Placental pericyte (primary cell): ENCODE measurements at places on chromosomes 11 and 22. TPM values are rescaled to one million over a fixed set of nuclear protein-coding genes. Genes with fewer than 3 reads are reported as not detected.

CLMP gene
- 267 and 619 TPM in 2 replicates for total RNA-seq

TPBGL gene
- 0.14 TPM in 1 of 2 replicates, not detected in the other for total RNA-seq

NXPE4 gene
- total RNA-seq = not detected in 2 replicates

C22orf42 gene
- total RNA-seq = not detected in 2 replicates

OR4C5 gene
- total RNA-seq = not detected in 2 replicates

PATE4 gene
- not detected in 2 replicates for total RNA-seq

POLD4 gene
- 73.3 and 120 TPM in 2 replicates for total RNA-seq

UBQLN3 gene
- under 0.01 TPM in 1 of 2 replicates, not detected in the other for total RNA-seq

BCO2 gene
- total RNA-seq = 1.0 and 34.1 TPM in 2 replicates

LIMK2 gene
- 36.2 and 37.0 TPM in 2 replicates for total RNA-seq

STX5 gene
- total RNA-seq = 48.7 and 70.2 TPM in 2 replicates

KCTD14 gene
- total RNA-seq = 0.44 and 1.7 TPM in 2 replicates

LRRC4C gene
- total RNA-seq = under 0.01 TPM in 2 replicates

IGSF9B gene
- total RNA-seq = under 0.01 TPM in 1 of 2 replicates, not detected in the other

WT1 gene
- total RNA-seq = 0.88 and 1.4 TPM in 2 replicates

SCUBE2 gene
- 0.86 and 2.6 TPM in 2 replicates for total RNA-seq

ZNF74 gene
- 9.6 and 12.0 TPM in 2 replicates for total RNA-seq

XKR3 gene
- not detected in 2 replicates for total RNA-seq

NRXN2 gene
- total RNA-seq = 0.44 and 8.4 TPM in 2 replicates

RGL4 gene
- not detected in 2 replicates for total RNA-seq

TRIM29 gene
- 0.44 and 0.57 TPM in 2 replicates for total RNA-seq

MMP10 gene
- total RNA-seq = 0.22 and 22.3 TPM in 2 replicates

KRTAP5-1 gene
- not detected in 2 replicates for total RNA-seq

NRGN gene
- 2.3 TPM in 1 of 2 replicates, not detected in the other for total RNA-seq

PLAAT3 gene
- total RNA-seq = 3.3 and 10.9 TPM in 2 replicates

ABCC8 gene
- total RNA-seq = not detected in 2 replicates

LYVE1 gene
- total RNA-seq = not detected in 2 replicates

TOLLIP gene
- 31.4 and 41.1 TPM in 2 replicates for total RNA-seq

C11orf65 gene
- 0.44 and 0.72 TPM in 2 replicates for total RNA-seq

SAA4 gene
- not detected in 2 replicates for total RNA-seq

CNTN5 gene
- total RNA-seq = under 0.01 and 0.44 TPM in 2 replicates

TUB gene
- 0.57 and 0.88 TPM in 2 replicates for total RNA-seq

APOA1 gene
- total RNA-seq = not detected in 2 replicates

TEAD1 gene
- 78.1 and 230 TPM in 2 replicates for total RNA-seq

TMEM25 gene
- total RNA-seq = 8.1 and 13.5 TPM in 2 replicates

ROBO4 gene
- total RNA-seq = 0.88 and 2.7 TPM in 2 replicates

STK33 gene
- total RNA-seq = 0.57 and 1.3 TPM in 2 replicates

DRD4 gene
- 0.22 TPM in 1 of 2 replicates, not detected in the other for total RNA-seq

NPAS4 gene
- total RNA-seq = not detected in 2 replicates

PDE2A gene
- 0.44 and 2.9 TPM in 2 replicates for total RNA-seq

GAS2 gene
- total RNA-seq = 0.57 and 0.66 TPM in 2 replicates

EHBP1L1 gene
- total RNA-seq = 48.8 and 79.2 TPM in 2 replicates

MRGPRX3 gene
- 0.14 TPM in 1 of 2 replicates, not detected in the other for total RNA-seq

MIOX gene
- 0.14 TPM in 1 of 2 replicates, not detected in the other for total RNA-seq

C11orf97 gene
- total RNA-seq = not detected in 2 replicates

DEUP1 gene
- total RNA-seq = not detected in 2 replicates

LDHA gene
- total RNA-seq = 237 and 872 TPM in 2 replicates

CD3E gene
- total RNA-seq = not detected in 2 replicates

TBC1D22A gene
- 18.6 and 21.3 TPM in 2 replicates for total RNA-seq

PRR33 gene
- not detected in 2 replicates for total RNA-seq

TENM4 gene
- total RNA-seq = 0.88 and 49.0 TPM in 2 replicates

PNPLA5 gene
- total RNA-seq = not detected in 2 replicates

JAML gene
- total RNA-seq = 0.29 TPM in 1 of 2 replicates, not detected in the other

BACE1 gene
- total RNA-seq = 32.6 and 49.4 TPM in 2 replicates
